Renal pelvis (tissue), 12 donors: ENCODE measurements at places on chromosomes 2 and 18. TPM values are rescaled to one million over a fixed set of nuclear protein-coding genes. Genes with fewer than 3 reads are reported as not detected.

The IL36G gene
- polyA plus RNA-seq, result 0.76 TPM

The HOXD8 gene
- 182 TPM for polyA plus RNA-seq

The CAPN13 gene
- 3.4 TPM for polyA plus RNA-seq

GRCh38 chr2:98607104-98607503 is 1.2 kb downstream of the COA5 start:
- DNase-seq, result no peak

DNA sequence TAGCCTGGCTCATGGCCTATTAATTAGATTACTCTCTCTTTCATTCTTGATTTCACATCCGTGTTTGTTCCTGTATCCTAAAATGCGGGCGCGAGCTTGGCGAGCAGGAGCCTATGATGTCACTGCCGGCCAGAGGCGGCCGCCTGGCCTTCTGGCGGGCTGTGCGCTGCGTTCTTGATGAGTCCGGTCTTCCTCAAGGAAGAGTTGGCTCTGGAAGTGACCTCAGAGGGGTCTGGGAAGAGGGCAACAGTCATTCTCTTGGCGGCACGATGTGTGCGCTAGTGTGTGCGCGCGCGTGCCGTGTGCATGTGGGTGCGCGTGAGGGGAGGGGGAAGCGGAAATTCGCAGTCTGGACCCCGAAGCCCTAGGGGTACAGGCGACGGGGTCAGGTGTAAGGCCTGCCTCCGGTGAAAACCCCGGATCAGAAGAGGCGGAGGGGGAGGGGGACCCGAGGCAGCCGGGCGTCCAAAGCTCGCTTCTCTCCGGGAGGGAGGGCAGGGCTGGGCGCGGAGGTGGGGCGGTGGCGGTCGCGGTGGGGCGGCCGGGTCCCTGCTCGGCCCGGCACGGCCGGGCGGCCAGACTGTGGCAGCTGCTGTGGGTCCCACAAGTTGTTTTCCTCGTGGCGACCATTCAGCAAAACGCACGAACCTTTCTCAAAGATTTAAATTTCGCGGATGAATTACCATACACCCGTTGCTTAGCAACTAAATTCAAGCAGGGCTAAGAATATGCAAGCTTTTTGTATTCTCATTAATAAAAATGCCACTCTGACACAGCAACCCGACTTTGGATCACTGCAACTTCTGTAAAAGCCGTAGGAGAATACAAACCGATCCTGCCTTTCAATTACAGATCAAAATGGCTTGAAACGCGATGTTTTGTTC is 8.4 kb downstream of the POU3F3 start:
- DNase-seq, result no peak
